ENCODE measurements at places on chromosomes 3 and 15.

- DNase-seq = no peak
Measured at GRCh38 chr3:72679540-72680198, 168.6 kb downstream of the SHQ1 start.

- DNase-seq = no peak
Measured at GRCh38 chr15:101175401-101175800, 76.4 kb downstream of the CHSY1 start.

GRCh38 chr15:67766968-67767367 is 58.3 kb upstream of the SKOR1 start:
- DNase-seq = no peak

- no peak for DNase-seq
Measured at GRCh38 chr15:57696146-57696545, 10.4 kb upstream of the POLR2M start.

GRCh38 chr3:63753567-63753966 is 65.5 kb upstream of the C3orf49 start:
- no peak for DNase-seq
